Adrenal gland (tissue), 19 donors: ENCODE measurements at places on chromosomes 2 and 18. TPM values are rescaled to one million over a fixed set of nuclear protein-coding genes. Genes with fewer than 3 reads are reported as not detected.
A peak's percentile ranks its signal among the peaks of the same experiment; 100 is the strongest.

Gene AMER3
- total RNA-seq: 0.08 TPM

Gene CD8B2
- not detected for total RNA-seq

Gene CRYBA2
- not detected for total RNA-seq

Gene RBKS
- 54.4 TPM for total RNA-seq

Gene CHRNA1
- not detected for total RNA-seq

Gene DCDC2C
- not detected for total RNA-seq

Gene ACTR2
- 51.2 TPM for total RNA-seq

Gene FHOD3
- total RNA-seq: 48.1 TPM

DNA sequence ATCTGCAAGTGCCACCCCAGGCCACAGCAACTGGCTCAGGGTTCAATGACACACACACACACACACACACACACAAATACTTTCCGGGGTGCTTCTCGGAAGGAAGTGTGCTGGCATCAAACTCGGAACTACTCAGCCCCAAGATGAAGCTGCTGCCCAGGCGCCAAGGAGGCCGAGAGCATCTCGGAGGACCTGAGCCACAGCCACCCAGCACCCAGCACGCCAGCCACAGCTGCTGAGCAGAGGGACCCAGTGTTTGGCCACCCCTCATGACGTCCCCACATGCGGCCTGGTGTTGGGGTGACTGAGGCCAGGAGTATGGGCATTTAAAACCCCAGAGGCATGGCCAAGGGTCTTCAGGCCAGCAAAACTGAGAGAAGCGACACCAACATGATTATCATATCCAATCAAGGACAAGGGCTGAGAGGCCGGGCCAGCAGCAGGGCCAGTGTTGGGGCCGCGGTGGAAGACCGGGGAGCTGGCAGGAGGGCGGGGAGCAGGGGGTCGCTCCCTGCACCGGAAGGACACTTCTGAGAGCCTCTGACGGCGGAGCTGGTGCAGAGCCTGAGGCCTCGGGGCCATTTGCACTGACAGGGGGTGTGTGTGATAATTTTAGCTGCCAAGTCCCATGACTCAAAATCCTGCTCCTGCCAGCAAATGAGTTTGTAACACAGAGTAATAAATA is 61.8 kb downstream of the BIN1 start:
- no peak overlapping the region for H3K27ac ChIP-seq
- no peaks in the 10 kb centered on the region for H3K36me3 ChIP-seq
- no peaks in the 10 kb centered on the region for H3K27me3 ChIP-seq
- DNase-seq: peak; percentile 52

DNA sequence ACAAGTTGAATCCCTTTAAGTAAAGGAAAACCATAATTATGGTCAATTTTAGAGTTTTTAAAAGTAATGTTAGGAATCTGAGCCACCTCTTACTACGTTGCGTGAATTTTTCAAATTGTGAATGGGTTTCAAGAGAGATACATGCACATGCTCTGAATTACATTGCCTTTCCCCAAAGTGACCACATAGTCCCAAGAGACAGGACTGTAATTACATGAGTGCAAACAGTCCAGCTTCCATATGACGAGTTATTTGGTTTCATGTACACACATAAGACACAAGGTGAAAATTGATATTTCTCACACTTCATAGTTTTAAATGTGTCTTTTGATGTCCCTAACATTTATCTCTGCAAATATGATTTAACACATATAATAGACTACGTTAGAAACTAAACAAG is 850.8 kb downstream of the LRP1B start:
- H3K27ac ChIP-seq: no peak overlapping the region
- no peaks in the 10 kb centered on the region for H3K4me1 ChIP-seq
- no peak for DNase-seq
- H3K36me3 ChIP-seq: no peaks in the 10 kb centered on the region

DNA sequence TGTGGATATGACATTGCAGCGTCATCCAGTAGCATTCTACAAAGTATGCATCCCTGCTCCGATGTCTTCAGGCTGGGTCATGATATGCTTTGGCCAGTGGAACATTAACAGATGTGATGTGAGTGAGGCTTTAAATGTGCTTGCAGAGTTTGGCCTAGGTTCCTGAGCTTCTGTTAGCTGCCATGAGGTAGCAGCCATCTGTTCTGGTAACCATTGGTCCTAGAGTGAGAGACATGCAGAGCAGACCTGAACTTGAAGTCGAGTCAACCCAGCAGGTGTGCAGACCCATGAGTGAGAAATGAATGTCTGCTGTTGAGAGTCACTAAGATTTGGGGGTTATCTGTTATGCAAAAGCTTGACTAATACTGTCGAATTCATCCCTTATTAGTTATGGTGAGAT is 73.8 kb upstream of the NABP1 start:
- DNase-seq: no peak
- no peak overlapping the region for H3K4me3 ChIP-seq
- no peaks in the 10 kb centered on the region for H3K27me3 ChIP-seq
- H3K4me1 ChIP-seq: no peaks in the 10 kb centered on the region
- H3K36me3 ChIP-seq: no peaks in the 10 kb centered on the region

- H3K27me3 ChIP-seq: no peaks in the 10 kb centered on the region
- no peak overlapping the region for H3K27ac ChIP-seq
- no peaks in the 10 kb centered on the region for H3K36me3 ChIP-seq
Observed at GRCh38 chr2:135607561-135607960, 76.3 kb downstream of the R3HDM1 start.

DNA sequence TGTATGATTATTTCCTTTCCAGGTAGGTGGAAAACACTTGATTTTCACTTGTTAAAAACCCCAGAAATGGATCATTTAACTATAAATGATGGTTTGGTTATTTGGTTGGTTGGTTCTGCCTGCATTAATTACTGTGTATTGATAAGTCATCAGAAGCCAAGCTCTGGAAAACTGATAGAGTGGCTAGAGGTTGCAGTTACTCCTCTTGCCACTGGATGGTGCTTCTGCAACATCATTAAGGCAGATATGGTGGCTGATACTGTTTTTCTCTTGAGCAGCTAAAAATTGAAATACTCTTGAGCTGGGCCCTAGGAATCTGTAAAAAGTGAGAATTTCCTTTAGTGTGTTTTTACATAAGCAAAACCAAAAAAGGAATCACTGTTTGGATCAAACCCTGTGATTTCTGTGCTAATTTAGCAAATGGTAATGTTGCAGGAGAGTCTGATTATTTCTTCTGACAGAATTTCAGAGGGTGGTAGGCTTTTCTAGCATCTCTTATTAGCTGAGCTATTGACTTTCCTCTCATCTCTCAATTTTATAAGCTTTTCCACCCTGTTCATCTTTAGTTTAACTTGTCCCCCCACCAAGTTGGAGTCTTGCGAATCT is 54.3 kb downstream of the RAB10 start:
- H3K27ac ChIP-seq: no peak overlapping the region
- H3K27me3 ChIP-seq: no peaks in the 10 kb centered on the region
- H3K4me3 ChIP-seq: no peak overlapping the region
- DNase-seq: no peak

DNA sequence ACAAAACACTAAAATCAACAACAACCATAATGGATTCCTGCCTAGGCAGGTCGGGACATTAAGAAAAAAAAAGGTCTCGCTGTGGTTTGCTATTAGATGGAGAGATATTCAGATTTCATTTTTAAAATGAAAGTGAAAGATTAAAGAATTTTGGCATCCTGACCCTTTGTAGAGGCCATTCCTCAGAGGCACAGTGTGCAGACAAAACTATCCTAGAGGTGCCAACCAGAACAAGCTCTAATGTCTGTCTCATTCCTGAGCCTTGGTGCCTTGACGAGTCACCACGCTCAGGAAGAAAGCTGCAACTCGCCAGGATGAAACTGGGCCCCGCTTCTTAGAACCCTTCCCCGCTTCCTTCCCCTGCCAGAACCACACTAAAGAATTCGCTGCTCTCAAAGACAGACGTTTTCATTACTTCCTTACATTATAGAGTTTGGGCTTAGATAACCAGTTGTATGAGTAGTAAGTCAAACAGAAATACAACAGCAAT is 156.0 kb downstream of the TGIF1 start:
- no peaks in the 10 kb centered on the region for H3K27me3 ChIP-seq
- peaks cover 42% of the 10 kb centered on the region for H3K4me1 ChIP-seq
- H3K27ac ChIP-seq: peak overlapping the region; percentile 93

- no peaks in the 10 kb centered on the region for H3K4me1 ChIP-seq
- no peaks in the 10 kb centered on the region for H3K27me3 ChIP-seq
- no peak overlapping the region for H3K4me3 ChIP-seq
- H3K27ac ChIP-seq: peak overlapping the region; percentile 54
- H3K36me3 ChIP-seq: no peaks in the 10 kb centered on the region
Observed at GRCh38 chr2:233039846-233040530, 7.5 kb downstream of the NEU2 start.
